ENCODE measurements at places on chromosomes 5 and 9.

DNA sequence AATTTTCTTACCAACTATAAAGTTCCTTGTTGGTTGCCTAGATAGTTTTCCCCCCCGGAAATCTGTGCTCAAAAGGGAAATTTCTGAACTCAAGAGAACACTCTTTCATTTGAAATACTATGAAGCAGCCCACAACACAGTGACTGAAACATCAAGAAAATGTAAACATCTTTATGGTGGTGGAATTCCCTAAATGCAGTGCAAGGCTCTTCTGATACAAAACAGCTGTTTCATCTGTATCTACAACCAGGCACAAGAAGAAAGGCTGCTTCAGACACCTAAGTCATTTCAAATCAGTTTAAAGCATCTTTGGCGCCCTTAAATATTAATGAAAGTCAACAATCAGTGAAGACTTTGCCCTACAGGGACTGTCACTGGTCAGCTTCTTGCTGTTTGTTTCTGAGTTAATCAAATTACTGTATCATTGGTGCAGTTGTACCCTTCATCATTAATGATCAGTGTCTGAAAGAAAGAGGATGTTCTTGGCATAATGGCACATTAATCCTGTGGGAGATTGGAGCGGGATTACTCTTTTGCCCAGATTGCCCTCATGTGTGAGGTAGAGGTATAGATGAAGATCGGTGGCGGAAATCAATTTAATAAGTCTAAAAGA, 947.0 kb downstream of the NR2F1-AS1 start:
- DNase-seq = no peak

- DNase-seq = no peak
Measured at GRCh38 chr9:95971815-95972214, 96.3 kb downstream of the ERCC6L2 start.

DNA sequence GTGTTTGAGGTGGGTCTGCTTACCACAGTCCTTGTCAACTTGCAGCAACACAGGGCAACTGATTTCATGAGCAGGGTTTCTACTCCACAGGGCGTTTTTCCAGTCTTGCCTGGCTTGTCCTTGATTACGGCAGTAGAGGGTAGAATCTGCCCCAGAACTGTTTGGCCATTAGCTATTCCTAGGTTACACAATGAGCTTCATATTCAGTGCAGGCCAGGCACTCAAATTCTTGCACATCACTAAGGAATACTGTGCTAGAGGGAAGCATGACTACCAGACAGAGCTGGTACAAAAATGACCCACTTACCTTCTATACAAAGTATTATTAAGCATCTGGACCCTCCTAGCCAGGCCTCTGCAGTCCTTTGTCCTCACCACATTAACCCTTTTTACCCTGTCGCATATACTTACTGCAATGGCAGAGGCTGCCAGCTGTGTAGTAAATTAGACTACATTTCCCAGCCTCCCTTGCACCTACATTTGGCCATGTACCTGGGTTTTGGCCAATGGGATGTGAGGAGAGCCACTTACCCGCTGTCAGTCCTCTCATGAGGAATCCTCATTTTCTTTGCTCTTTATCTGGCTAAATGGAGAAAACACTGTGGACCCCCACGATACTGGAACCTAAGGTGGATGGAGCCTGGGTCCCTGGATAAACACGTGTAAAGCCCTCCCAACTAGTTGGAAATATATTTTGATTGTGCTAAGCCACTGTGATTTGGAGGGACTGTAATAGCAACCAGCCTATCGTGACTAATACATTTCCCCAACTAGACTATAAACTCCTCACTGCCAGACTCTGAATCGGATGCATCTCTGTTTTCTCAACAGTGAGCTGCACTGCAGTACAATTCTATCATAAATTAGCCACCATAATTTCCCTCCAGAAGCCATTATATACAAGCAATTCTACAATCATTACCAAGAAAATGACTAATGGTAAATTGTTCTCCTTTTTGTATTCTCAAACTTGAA, 218.7 kb downstream of the GLIS3 start:
- no peak for DNase-seq

- DNase-seq = no peak
Measured at GRCh38 chr5:127988146-127988760, 95.3 kb upstream of the SLC12A2 start.

- no peak for DNase-seq
Measured at GRCh38 chr9:125260561-125260960, 1.1 kb upstream of the GAPVD1 start.

DNA sequence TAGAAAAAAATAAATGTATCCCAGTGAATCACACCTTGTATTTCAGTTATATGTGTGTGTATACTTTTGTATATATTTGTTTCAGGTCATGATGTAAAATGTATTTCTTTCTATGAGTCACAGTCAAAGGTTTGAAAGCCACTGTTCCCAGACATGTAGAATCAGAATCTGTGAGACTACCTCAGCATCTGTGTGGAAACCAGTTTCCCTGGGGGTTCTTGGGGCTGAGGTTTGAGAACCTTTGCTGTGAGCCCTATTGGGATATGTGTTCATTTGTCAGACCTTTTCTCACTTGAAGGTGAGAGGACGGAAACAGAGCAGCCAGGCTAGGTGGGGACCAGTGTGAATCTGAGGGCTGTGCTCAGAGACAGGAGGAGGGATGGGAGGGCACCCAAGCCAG, 78.7 kb upstream of the SAP30L start:
- peak; percentile 50 for DNase-seq

DNA sequence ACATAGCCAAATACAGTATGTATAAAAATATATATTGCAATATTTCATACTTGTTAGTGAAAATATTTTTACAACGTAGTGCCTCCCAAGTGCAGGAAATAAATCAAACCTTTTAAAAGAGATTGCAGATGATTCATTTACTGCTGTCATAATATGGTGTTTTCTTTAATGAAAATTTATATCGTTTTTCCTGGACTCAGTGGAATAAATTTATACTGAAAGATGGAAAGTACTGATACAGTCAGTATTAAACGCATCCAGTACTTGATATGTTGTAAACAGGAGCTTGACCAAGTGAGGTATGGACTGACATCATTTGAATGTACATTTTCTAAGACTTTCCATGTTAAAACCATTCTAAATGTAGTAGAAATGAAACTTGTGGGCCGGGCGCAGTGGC, 143.4 kb upstream of the ZNF608 start:
- DNase-seq = no peak

GRCh38 chr5:89421035-89421434, 538.1 kb upstream of the MEF2C start:
- peak; percentile 14 for DNase-seq

GRCh38 chr5:87007737-87008136, 259.9 kb upstream of the RASA1 start:
- no peak for DNase-seq

GRCh38 chr5:90182726-90183125, 226.8 kb downstream of the CETN3 start:
- no peak for DNase-seq

- DNase-seq = no peak
Measured at GRCh38 chr9:36609306-36609705, 36.6 kb downstream of the MELK start.

- no peak for DNase-seq
Measured at GRCh38 chr5:159972538-159973362, 36.2 kb upstream of the TTC1 start.

GRCh38 chr5:175353926-175354325, 90.1 kb downstream of the DRD1 start:
- no peak for DNase-seq

DNA sequence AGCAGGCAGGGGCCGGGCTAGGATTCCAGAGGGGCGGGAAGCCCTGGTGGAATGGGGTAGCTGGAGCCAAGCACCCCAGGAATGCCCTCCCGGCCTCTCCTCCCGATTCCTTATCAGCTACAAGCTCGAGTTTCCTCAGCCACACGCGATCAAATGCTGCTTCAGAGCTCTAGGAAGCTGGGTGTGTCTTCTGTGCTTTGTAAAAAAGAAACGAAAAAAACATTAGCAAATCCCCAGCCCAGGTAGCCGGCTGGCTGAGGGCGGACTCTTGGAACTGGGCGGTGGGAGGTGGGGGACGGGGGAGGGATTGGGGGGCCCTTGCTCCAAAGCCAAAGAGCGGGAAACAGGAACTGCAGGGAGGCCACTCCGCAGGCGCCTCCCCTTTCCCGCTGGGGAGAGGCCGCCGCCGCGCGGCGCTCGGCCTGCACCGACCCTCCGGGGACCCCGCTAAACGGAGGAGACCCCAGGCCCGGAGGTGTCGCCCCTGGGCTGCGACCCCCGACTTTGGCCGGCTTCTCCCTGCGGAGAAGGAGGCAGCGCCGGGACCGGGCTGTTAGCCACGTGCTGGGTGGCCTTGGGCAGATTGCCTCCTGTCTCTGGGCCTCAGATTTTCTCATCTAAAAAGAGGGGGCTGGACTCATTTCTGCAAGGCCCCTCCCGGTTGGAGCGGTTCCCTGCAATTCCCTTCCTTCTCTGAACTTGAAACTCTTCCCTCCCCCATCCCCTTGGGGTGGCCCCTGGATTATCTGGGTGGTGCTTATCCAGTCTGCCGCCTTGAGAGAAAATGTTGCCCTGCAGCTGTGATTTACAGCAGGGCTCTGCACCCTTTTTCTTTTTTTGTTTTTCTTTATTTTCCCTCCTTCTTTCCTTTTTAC, 40.9 kb upstream of the FABP6 start:
- DNase-seq = no peak

- no peak for DNase-seq
Measured at GRCh38 chr5:140236891-140237598, 62.1 kb downstream of the CYSTM1 start.

- DNase-seq = peak; percentile 3
Measured at GRCh38 chr5:150112201-150113046, 26.1 kb upstream of the CSF1R start.

- DNase-seq = no peak
Measured at GRCh38 chr5:139188558-139189270, 9.5 kb downstream of the SIL1 start.

GRCh38 chr9:15999422-16000339, 446.8 kb downstream of the CCDC171 start:
- no peak for DNase-seq

DNA sequence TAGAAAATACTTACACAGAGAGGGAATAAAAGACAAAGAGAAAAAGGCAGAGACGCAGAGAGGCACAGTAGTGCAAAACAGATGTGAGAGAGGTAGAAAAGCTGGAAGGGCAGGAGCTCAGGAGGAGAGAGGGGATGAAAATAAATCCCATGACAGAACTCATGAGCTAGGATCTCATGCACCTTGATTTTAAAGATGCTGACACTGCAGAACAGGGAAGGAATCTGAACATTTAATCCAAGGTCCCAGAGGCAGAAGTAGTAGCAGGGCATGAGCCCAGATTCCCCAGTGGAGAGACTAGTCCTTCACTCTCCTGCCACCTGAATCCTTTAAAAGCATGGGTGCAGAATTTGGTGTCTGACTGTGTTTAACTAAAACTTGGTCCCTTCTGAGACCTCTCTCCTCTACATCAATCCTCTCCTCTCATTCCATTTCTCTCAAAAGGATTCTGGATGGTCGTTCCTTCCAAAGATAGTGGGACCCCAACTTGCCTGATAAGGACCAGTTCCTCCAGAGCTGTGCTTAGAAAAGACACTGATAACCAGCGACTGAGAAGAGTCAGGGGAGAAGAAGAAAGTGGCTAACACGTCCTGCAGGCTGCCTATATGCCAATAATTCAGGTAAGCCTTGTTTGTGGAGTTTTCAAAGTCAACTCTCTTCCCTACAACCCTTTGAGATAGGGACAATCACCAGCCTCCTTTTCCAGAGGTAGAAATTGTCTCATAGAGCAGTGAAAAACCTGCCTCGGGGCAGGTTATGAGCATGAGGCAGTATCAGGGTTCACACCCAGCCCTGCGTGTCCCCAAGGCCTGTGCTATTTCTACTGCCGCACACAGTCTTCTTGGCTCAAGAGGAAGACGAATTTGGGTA, 203.2 kb upstream of the TRIM32 start:
- DNase-seq = no peak

GRCh38 chr9:107059220-107059619, 196.3 kb downstream of the ZNF462 start:
- DNase-seq = no peak

DNA sequence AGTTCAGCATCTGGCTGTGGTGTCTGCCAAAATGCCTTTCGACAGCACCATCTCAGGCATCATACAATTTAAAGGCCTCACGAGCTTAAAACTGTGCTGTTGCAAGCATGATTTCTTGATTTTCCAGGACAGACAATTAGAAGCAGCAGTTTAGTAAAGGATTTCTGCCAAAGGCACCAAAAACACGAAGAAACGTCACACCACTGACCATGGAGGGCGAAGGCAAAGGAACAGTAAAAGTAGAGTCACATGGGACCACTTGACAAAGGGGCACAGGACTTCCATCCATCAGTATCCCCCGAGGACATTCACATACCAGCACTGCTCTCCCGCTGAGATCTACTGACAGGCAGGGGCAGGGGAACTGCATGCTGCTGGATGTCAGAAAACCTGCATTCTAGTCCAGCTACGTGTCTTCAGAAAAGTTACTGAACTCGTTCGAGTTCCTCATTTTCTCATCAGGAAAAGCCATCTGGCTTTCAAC, 70.4 kb upstream of the FBXW11 start:
- no peak for DNase-seq

- no peak for DNase-seq
Measured at GRCh38 chr9:108956631-108957026, 22.4 kb downstream of the ABITRAM start.

GRCh38 chr9:129336130-129336528, 158.1 kb upstream of the IER5L start:
- DNase-seq = no peak

GRCh38 chr9:75289332-75289731, 201.0 kb downstream of the OSTF1 start:
- no peak for DNase-seq

- no peak for DNase-seq
Measured at GRCh38 chr9:96008502-96009222, 133.2 kb downstream of the ERCC6L2 start.

GRCh38 chr9:89972535-89972934, 367.7 kb downstream of the GADD45G start:
- no peak for DNase-seq

DNA sequence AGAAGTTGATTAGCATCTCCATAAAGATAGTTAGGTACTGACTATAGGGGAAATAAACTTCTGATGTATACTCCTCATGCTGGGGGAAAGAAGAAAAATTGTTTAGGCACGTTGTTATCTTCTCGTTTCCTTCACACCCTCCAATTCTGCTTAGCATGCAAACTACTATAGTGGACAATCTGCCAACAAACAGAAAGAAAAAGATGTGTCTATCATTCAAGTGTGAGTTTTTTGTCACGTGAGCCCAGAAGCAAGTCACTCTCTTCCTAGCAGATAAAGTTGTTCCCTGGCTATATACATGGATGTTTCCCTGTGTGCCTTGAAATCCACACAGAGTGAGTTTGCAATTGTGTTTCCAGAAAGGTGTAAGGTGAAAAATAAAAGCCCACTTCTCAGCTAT, 318.4 kb downstream of the CWC27 start:
- no peak for DNase-seq

DNA sequence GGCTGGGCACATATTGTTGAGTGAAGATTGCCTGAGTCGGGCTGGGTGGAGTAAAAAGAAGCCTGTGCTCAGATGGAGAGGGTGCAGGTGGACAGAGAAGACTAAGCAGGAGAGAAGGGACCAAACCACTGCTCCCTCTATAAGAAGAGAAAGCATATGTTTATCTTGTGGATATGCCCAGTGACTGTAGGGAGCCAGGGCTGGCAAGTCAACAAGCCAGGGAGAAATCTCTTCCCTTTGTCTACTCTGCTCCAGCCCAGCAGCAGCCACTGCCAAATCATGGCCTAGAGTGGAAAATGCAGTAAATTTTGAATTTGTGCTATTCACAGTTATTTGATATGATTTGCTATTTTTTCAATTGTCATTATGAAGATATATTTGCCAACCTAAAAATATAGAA, 33.2 kb upstream of the TRIM36 start:
- no peak for DNase-seq

Data from GM20000 (cell line).